Activated T-helper 1 cell treated with anti-CD3 and anti-CD28 coated beads, Interleukin-2, amount 50 U/mL, for 16 hours (primary cell): ENCODE measurements at places on chromosomes 12 and 14.

DNA sequence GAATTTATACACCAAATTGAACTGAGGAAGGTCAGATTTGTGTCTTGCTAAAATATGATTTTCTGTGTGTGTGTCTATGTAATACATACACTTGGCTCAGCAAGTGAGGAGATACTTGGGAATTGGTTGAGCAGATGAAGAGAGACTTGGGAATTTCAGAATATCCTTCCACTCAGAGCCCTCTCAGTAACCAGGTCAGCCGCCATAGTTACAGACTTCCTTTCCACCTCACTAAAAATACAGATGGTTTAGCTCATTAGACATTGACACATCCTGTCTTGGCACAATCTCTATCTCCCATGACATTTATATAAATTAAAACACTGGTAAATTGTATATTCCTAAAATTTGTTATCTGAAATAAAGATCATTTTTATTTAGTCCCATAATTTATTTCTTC is 15.9 kb downstream of the PIK3C2G start:
- no peak for DNase-seq

DNA sequence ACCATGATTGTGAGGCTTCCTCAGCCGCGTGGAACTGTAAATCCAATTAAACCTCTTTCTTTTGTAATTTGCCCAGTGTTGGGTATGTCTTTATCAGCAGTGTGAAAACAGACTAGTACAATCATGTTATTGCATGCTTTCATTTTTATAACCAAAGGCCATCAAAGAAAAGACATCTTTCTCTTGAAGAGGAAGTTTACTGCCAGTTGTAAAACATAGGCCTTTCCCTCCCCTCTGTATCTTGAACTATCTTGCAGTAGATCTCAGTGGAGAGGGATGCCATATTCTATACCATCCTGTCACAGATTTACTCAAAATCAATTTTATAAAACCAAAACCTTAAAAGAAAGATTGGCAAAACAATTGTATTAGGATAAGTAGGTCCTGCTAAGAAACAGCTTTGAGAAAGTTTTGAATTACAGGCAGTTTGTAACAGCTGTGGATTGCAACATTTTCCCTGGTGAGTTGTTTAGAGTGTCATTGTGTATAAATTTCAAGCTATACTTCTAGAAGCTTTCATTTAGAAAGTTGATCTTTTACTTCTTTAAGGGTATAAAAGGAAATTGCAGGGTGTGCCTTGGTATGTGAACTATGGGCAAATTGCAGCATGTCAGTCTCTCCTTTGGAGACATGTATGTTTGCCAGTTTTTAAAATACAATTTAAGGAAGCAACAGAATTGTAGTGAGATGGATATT is 128.0 kb downstream of the ATP23 start:
- no peak for DNase-seq

DNA sequence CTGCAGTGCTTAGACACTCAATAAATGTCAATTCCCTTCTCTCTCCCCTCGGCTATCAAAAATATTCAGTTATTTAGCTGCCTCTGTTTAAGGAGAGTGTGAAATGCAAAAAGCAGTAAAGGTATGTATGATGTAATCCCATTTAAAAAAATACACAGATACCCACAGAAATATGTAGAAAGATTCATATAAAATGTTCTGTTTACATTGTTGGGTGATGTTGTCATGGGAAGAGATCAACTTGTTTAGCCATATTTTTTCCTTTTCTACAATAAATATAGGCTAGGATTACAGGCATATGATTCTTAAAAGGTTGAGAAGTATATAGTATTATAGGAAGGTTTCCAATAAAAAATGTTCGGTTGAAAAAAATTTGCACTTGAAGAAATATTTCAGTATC is 7.8 kb downstream of the PPP2R3C start:
- DNase-seq = no peak

DNA sequence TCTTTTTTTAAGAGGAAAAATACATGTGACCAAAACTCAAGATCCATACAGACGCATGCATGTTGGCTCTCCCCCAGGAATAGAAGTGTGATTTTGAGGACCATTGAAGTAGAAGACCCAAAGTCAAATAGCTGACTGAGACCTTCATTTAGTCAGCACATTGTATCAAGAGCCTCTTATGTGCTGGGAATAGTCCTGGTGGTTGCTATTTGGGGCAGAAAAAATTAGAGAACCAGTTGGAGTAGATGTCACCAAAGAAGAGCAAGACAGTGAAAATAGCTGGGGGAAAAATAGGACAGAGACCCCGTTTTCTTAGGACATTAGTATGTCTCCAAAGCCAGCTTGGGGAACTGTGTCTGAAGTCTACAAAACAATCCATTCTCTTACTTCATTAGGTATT is 93.6 kb downstream of the PELI2 start:
- DNase-seq = no peak

DNA sequence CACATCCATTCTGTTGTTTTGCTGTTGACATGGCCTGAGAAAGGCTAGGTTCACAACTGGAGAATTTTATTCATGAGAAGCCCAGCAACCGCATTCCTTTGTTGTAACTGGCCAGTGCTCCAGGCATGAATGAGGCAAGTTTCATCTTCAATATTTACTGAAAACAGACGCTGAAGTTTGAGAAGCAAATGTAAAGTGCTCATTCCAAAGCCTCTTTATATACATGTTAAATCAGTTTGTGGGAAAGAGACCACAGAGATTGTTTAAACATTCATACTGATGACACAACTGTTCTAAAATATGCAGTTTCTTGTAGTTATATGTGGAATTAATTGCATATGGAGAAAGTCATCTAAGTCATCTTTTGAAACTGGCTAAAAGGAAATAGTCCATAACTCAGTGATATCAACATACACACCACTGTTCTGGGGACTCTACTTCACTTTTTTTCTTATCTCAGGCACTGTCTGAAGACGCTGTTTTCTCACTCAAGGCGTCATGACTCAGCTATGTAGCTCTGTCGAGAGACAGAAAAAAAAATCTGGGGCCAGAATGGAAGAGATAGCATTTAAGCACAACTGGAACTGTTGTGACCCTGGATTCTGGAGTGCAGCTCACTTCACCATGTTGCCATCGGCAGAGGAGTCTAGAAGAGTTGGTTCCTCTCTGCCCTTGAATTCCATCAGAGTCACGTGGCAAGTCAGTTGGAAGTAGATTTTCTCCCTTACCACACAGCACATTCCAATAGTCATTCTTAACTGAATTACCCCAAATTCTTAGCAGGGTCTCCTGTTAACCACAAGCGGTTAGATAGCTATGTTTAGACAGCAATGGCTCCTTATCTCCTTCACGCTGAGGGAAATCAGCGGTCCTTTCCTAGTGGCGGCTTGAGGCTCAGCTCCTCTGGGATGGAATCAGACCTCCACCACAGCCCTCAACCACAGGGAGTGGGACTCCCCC is 258.4 kb upstream of the HMGA2 start:
- DNase-seq = no peak

DNA sequence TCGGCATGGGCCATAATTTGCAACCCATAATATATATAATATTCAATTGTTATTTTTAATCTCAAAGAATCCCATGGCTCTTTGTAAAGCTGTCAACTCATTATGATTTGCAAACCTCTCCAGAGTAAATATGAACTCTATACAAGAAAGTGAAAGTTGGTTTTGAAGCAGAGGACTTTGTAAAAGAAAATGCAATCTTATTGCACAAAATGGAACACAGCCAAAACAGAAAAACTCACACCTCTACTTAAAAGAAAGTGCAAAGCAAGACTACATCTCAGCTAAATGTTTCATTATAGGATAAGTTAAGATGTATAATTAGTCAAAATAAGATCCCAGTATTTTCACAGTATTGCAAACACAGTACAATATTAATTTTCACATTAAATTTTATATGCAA is 111.2 kb upstream of the FLRT2 start:
- DNase-seq = no peak

GRCh38 chr12:103583008-103583407 is 4.1 kb upstream of the STAB2 start:
- DNase-seq = no peak

DNA sequence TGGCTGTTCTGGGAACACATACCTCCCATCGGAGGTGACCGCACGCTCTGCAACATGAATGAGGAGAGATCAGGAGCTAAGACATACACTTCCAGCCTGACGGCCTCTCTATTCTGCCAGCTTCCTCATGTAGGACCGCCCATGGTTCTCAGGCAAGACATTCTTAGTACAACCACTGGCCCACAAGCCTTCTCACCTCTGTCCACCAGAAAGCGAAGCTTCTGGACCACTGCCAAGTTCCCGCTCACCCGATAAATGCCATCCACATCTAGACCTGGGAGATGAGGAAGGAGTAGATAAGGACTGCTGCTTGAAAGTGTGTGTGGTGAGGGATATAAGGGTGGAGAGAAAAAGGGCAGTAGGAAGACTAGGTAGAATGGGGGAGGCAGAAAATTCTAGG is 5.2 kb downstream of the ARHGAP9 start:
- DNase-seq = no peak

- no peak for DNase-seq
Observed at GRCh38 chr12:7319930-7320329, 16.1 kb downstream of the ACSM4 start.

DNA sequence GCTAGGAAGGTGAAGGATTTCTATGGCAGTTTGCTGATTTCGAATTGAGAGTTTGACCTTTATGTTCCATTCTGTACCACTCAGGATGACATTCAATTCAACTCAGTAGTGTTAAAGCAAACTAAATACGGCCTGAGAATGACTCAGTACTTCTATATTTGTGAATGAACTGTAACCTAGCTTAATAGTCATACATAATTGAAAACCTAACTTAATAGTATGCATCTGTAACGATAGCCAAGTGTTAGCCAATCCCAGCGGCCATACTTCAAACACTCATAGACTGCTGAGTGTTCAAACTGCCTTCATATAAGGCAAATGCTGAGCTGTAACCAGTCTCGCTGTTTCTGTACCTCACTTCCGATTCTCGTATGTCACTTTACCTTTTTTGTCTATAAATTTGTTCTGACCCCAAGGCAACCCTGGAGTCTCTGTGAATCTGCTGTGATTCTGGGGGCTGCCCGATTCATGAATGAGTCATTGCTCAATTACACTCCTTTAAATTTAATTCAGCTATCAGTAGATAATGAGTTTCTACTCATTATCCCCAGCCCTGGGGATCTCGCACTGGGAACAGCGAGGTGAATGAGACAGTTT is 98.5 kb upstream of the SLC24A4 start:
- DNase-seq = no peak

- DNase-seq = no peak
Observed at GRCh38 chr12:109279525-109279924, 29.6 kb downstream of the FOXN4 start.

DNA sequence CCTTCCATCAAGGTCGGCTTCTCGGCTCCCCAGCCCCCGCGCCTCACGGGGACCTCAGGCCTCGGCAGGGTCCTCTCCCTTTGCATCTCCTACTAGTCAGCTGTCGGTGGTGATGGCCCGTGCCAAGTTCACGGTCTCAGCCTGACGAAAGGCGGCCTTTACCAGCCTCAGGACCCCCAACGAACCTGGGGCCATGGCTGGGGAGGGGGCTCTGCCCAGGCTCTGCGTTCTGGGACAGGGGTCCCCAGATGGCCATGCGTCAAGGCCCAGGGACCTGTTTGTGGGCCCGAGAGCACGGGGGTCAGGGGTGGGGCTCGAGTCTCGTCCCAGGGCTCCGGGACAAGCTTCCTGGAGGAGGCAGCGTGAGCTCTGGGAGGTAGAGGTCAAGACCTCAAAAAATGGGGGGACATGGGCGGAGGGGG is 32.8 kb upstream of the DEGS2 start:
- no peak for DNase-seq

DNA sequence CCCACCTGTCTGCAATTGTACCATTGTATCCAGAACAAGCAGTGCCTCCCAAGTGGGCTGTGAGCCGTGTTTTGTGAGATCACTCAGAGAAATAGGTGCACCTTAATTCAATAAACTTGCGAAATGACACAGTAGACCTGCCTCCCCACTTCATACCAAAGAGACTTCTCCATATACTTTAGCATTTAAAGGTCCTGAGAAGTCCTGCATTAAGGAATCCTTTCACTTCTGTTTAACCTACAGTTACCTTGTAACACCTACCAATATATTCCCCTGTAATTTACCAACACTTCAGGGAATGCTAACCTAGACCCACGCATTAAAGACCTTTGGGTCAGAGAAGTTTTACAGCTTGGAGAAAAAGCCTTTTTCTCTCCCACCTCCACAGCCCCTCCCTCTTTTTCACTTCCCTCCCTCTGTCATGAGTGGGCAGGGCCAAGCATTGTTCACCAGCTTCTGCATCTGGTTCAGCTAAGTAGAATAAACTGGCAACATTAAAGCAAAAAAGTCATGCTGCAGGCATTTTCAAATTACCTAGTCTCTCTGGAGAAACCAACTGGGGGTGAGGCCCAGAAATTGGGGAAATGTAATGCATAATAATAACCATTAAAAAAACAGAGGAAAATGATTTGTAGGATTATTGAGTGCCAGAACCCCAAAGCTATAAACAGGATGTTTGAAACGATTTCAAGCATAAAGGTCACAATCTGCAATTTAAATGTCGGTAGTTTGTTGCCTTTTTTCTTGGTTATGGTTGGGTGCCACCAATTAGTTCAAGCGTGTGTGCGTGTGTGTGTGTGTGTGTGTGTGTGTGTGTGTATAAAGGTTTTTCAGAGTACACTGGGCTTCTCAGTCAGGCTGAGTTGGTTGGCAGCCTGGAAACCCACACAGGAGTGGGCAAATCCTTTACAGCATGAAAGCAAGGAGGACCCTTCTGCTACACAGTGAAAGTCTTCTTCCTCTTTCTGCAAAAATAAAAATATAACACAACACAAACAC is 13.7 kb upstream of the WSCD2 start:
- no peak for DNase-seq

GRCh38 chr12:51335931-51336330 is 10.5 kb downstream of the CELA1 start:
- DNase-seq = no peak

DNA sequence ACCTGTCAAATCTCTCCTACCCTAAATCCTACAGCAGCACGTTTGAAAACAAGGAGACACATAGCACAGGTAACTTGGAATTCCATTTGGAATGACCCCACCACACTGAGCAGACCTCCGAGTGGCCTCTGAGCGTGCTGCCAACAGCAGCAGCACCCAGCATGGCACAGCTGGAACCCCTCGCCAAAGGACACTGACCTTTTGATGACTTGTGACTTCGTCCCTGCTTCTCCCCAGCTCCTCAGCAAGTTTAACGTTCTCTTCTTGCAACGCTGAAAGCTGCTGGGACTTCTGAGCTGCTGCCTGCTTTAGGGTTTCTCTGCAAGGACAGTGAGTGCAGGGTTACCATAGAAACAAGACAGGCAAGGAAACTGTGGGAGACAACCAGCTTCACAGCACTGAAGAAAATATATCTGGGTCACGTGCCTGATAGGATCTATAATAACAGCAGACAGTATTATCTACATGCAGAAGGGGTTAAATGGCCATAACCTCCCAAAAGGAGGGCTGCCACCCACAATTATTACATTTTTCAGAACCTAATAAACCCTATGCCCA is 43.3 kb upstream of the VPS33A start:
- no peak for DNase-seq

- no peak for DNase-seq
Observed at GRCh38 chr12:3728686-3729085, 24.2 kb downstream of the CRACR2A start.

- peak; percentile 11 for DNase-seq
Observed at GRCh38 chr12:130775953-130776856, 60.1 kb upstream of the RIMBP2 start.

GRCh38 chr12:121132601-121133481 is at the start of gene P2RX7:
P2RX7 (plus strand) TSS chr12:121132876; CDS start chr12:121132971, 95 bp downstream.
- peak; percentile 7 for DNase-seq

GRCh38 chr12:4943938-4944284 is 34.2 kb downstream of the KCNA1 start:
- no peak for DNase-seq
